ENCODE measurements at places on chromosomes 4 and X. TPM values are rescaled to one million over a fixed set of nuclear protein-coding genes. Genes with fewer than 3 reads are reported as not detected.

GRCh38 chr4:151021637-151022334 lies 6.7 kb upstream of the LRBA start:
- no peak for DNase-seq

DNA sequence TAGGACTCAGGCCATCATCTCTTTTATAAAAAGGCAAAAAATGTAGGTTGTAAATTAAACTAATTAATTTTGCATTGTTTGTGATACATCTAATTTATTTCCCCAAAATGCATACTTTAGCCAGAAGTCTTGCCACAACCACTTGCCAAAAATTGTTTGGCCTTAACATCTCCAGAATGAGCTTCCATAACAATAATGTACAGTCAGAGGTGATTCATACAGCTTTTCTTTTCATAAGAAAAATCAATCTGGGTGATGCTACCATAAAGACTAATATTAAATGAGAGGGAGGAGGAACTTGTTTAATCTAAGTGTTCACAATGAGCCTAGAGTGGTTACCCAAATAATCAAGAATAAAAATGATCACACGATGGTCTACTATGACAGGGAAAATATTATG lies 59.3 kb downstream of the AMMECR1 start:
- DNase-seq = no peak

GRCh38 chrX:153723351-153724251 lies 586 bp downstream of the BCAP31 start:
- peak; percentile 66 for DNase-seq

- DNase-seq = no peak
These were observed 54.0 kb upstream of the AMELX start for GRCh38 chrX:11239230-11239629.

- no peak for DNase-seq
These were observed 804.8 kb downstream of the ADGRL3 start for GRCh38 chr4:62004881-62005280.

DNA sequence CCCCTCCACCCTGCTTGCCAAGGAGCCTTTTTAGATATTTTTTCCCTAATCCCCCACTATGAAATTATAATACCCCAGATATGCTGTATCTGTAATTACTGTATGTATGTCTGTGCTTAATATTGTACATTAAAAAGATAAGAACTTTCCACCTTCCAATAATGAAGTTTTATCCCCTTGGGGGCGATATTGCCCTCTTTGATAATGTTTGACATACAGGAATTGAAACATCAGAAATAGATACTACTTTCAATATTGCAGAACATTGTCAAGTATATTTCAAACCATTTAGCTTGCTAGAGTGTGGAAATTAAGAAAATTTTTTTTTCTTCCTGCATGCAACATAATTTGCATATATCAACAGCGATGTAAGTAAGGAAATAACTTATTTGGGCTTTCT lies 58.9 kb downstream of the NAF1 start:
- DNase-seq = no peak

DNA sequence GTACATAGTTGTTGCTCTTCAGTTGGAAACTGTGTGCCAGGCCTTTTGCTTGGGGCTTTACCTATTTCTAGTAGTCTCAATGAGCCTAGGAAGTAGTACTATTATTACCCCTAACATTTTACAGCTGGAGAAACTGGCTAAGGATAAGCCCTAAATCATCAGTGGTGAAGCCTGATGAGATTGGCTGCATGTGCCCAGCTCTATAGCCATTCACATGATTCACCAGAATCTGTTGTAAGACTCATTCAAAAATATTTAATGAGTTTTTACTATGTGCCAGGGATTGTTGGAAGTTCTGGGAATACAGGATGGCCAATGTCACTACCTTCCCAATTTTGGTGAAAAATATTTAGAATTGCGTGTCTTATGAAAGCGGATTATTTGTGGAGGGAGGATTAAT lies 2.8 kb downstream of the KIT start:
- no peak for DNase-seq

GRCh38 chrX:130108647-130109428 lies 1.5 kb downstream of the ELF4 start:
- peak; percentile 62 for DNase-seq

DNA sequence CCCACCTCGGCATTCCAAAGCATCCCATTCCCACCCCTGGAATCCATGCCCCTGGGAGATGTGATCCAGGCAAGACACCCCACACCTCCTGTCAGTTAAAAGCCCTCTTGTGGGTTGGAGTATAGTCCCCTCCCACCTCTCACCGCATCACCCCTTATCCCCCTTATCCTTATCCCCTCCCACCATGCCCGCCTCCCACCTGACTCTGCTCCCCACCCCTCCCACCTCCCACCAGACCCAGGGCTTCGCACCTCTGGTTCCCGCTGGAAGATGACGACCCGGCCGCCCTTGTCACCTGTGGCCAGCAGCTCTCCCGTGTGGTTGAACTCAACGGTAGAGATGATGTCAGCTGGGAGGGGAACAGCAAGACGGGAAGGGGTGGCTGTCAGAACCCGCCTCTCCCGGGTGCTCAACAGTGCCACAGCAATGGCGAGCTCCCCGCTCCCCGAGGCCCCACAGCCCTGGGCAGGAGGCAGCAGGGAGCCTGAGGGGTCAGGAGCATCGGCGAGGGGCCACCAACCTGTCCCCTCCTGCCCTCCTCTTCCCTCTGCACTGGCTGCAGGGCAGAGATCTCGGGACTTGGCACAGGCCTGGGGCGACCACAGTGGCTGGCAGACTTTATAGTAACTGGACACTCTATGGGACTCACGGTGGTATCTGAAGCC lies 91.5 kb downstream of the PPP2R2C start:
- DNase-seq = no peak

DNA sequence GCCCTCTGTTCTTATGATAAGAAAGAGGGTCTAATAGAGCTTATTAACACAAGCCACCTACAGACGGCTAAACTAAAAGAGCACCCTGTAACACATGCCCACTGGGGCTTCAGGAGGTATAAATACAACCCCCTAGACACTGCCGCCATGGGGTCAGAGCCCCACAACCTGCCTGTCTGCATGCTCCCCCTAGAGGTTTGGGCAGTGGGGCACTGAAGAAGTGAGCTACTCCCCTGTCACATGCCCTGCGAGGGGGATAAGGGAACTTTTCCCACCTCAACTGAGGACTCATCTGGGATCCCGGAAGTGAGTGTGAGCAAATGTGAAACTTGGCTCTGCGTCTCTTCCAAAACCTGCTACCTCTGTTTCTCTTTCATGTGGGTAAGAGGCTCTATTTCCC lies 334.5 kb downstream of the ADAM29 start:
- DNase-seq = no peak

- no peak for DNase-seq
These were observed 45.1 kb downstream of the OR13H1 start for GRCh38 chrX:131588995-131589394.

TMPRSS11B gene
- total RNA-seq = not detected

NMU gene
- 22.6 TPM for total RNA-seq

F8 gene
- 15.2 TPM for total RNA-seq

ATP6AP1 gene
- total RNA-seq = 112 TPM
